Endothelial cell of umbilical vein (primary cell): ENCODE measurements at places on chromosomes 4 and X.

- no peak for DNase-seq
Observed at GRCh38 chr4:173333658-173334084, 487 bp downstream of the HMGB2 start.

- DNase-seq, result no peak
Observed at GRCh38 chr4:121738780-121739535, 26.0 kb downstream of the SMIM43 start.

- DNase-seq, result peak; percentile 1
Observed at GRCh38 chr4:105666693-105667092, 41.8 kb downstream of the INTS12 start.

GRCh38 chr4:69092190-69092589 lies 4.1 kb upstream of the UGT2B7 start:
- peak; percentile 78 for DNase-seq

GRCh38 chrX:17359500-17359899 lies 15.5 kb upstream of the NHS start:
- no peak for DNase-seq

DNA sequence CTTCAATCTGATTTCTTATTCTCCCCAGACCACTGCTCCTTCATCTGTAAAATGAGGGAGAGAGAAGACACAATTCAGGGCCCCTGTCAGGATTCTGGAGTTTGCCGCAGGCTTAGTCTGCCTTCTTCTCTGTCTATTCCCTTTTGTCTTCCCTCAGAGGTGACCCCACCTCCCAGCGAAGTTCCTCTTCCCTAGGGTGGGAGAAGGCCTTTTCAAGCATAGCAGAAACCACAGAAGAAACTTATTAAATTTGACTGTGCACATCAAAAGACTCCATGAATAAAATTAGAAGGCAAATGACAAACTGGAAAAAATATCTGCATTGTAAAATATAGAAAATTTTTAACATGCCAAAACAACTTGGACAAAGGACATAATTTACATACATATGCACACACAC lies 148.8 kb downstream of the HNRNPD start:
- DNase-seq, result no peak
